ENCODE measurements at places on chromosomes 3 and 15.
A peak's percentile ranks its signal among the peaks of the same experiment; 100 is the strongest.

DNA sequence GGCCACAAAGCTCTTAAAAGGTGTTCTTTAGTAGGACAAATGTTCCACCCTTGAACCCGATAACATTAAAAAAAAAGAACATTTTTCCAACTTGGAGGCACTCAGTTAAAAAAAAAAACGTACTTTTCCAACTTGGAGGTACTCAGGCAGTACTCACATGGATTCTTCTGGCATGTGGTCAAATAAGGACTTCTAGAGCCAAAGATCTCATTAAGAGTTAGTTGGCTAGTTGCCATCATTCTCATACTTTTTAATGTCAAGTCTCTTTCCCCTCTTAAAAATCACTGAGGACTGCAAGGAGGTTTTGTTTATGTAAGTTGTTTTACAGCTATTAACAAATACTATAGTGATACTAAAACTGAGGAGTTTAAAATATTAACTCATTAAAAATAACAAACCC, 101.0 kb downstream of the CADPS start:
- no peak for DNase-seq

DNA sequence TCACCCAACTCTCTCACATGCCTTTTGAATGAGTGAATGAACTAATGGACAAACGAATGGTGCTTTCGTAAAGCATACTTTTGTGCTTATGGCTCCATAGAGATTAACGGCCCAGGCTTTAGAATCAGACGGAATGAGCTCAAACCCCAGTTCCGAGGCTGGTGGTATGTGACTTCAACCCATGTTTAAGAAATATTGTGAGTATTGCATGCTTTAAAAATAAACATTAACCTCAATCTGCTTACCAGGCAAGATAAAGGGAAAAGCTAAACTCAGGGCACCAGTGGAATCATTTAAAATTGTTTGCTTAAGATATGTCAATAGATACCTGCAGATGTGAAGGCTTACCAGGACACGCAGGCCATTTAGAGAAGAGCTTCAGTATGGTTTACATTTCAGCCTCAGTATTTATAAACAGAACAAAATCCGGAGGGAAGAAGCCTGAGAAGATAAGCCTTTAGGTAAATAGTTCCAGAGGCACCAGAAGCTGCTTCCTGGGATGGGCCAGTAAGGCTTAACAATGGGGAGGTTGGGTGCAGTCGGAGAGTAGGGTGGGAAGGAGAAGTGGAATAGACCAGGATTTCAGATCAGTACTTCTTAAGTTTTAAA, 186.4 kb downstream of the ADAMTS9 start:
- DNase-seq: no peak

DNA sequence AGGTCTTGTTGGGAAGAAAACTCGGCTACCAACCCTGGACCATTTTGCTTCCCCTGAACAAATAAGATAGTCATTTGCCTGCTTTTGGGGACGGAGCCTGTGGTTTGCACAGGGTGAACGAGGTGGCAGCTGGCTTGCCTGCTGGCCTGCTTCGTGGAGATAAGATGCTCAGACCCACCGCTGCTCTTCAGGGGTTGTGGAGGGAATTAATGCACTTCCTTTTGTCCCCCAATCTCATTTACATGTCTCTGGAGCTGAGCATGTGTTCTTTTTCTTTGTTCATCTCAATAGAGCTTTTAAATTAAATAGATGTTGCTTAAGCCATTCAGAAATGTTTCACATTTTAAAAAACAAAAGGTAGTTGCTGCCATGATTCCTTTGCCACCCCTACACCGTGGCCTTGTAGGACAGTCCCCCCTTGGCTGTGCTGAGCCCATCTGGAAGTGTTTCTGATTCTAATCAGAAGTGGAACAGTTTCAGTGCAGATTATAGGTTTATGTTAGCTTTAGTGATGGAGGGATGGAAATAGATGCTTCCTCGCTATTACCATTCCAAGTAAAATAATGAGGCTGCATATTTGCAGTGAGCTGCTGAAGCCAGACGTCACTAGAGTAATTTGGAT, 25.6 kb downstream of the APBA2 start:
- no peak for DNase-seq

DNA sequence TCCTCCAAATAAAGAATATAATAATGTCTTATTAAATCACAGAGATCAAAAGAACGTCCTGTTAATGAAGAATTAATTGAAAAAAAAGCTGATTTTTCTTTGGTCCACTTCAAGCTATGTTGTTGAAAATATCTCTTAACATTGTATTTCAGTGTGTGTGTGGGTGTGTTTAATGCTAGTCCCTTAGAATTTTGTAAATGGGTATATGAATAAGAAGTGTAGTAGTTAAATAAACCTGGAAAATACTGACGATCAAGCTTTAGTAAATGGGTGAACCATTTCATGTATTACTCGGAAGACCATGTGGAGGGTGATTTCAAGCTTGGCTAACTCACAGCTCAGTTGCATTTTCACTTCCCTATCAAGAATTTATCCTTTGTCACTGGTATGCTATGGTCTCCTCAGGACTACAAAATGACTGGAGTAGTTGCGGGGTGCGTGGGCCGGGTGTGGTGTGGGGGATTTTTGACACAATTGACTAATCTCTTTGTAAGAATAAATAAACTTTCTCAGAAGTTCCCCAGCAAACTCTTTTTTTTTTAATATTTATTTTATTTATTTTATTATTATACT, 586.4 kb downstream of the GRM7 start:
- DNase-seq: peak; percentile 29

GRCh38 chr15:41490355-41490754, 3.3 kb upstream of the ITPKA start:
- peak; percentile 96 for DNase-seq

- no peak for DNase-seq
Measured at GRCh38 chr3:195077611-195078540, 193.1 kb downstream of the XXYLT1 start.

DNA sequence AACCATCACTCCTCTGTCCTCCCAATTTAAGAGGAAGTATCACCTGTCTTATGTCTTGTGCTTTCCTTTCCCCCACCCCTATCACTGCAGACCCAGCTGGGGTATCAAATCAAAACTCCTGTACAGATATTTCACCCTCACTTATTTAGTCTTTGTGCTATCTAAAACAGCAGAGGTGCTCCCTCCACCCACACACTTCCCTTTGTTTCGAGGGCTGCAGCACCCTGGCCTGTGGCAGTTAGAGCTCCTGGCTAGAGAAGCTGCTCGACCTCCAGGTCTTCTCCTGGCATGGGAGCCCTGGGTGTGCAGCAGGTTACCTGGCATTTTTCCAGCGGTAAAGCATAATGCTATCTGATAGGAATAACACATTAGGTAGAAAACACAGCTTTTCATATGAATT, 181.4 kb upstream of the BCL6 start:
- DNase-seq: no peak

GRCh38 chr3:129628169-129628522, 21.7 kb upstream of the PLXND1 start:
- no peak for DNase-seq

- DNase-seq: no peak
Measured at GRCh38 chr3:29898171-29898965, 617.5 kb downstream of the RBMS3 start.

DNA sequence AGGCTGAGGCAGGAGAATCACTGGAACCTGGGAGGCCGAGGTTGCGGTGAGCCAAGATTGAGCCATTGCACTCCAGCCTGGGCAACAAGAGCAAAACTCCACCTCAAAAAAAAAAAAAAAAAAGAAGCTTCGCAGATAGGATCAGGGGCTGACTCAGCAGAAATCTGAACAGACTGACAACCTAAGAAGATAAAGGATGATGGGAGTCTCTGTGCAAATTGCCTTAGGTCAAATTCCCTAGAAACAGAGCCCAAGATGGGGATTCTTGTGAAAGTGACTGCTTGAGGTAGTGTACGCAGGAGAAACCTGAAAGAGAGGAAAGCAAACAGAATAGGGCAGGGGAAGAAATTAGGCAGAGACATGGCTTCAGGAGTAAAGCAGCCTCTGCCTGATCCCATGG, 160.8 kb upstream of the LRIG1 start:
- no peak for DNase-seq

DNA sequence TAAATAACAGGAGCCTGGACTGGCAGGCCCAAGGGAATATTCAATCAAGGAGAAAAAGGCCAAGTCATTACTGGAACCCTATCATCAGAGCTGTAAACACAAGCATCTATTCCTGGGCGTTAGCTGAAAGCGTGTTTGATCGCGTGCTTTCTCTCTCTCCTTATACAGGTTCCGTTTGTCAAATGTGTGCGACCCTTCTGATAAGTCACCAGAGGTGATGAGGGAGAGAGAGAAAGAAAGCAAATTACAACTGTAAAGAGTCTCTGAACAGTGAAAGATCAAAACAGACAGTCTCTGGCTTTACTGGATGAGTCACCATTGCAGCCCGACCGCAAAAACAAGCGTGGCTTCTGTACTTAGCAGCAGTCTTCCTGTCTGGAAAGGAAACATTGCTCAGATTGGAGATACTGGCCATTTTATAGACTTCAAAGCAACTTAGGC, 39.5 kb upstream of the TPRG1 start:
- DNase-seq: peak; percentile 64

DNA sequence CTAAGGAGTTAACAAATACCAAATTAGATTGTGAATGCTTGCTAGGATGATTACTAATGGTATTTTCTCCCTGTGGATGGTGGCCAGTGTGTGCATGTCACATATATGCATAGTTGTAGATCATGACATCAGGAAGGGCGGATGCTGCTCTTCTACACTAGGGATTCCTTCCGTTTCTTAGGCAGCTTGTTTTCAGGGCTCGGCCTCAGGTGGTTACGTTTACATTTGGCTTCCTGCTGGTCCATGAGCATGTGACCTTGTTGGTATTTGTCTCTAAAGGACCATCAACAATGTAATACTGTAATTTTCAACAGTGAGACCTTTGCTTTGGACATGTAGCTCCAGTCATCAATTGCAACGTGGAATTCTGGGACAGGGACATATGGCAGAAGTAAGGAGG, 221.4 kb downstream of the NR1D2 start:
- no peak for DNase-seq

DNA sequence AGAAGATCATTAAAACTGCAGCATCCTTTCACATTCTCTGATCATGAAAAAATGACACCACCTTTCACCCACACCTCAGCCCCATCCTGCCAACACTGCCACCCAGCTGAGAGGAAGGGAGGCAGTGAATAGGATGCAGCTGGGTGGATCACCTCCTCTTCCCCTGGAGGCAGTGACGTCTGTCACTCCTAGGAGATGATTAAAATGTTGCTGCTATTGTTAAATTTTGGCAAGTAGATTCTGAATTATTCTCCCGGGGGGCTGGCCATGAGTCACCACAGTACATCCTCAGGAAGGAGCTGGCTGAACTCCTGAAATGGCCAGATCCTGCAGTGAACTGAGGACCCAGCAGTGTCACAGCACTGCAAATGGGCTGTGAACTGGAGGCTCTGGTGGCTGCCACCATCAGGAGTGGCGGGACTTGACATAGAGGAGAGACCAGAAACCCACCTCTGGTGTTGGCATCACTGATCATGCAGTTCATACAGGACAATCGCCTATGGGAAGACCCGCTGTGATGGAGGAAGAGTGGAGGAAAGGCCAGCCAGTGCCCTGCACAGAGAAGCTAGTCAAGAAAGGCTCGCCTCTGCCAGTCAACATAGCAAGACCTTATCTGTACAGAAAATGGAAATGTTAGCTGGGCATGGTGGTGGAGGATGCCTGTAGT, 199.1 kb downstream of the FAM43A start:
- DNase-seq: no peak

- no peak for DNase-seq
Measured at GRCh38 chr3:133374708-133375402, 25.0 kb upstream of the BFSP2 start.

- DNase-seq: no peak
Measured at GRCh38 chr3:11930084-11930483, 74.1 kb upstream of the SYN2 start.

DNA sequence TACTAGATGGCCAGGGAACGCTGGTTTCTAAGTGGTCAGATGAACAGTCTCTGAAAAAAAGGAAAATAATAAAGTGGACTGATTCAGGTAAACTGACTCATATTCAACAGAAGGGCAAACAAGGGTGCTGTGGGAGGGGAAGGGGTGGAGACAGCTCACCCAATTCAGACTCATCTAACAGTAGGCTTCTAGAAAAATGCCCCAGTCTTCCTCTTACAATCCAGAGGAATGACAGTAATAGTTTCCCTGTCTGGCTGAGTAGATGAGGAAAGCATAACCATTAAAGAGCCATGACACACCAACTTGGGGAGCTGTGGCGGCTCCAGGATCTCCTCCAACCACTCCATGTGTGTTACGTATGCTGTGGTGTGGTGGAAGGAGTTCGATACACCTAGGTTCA, 231.4 kb upstream of the UMPS start:
- DNase-seq: peak; percentile 73

GRCh38 chr3:170290194-170290593, 67.3 kb upstream of the SKIL start:
- DNase-seq: no peak

DNA sequence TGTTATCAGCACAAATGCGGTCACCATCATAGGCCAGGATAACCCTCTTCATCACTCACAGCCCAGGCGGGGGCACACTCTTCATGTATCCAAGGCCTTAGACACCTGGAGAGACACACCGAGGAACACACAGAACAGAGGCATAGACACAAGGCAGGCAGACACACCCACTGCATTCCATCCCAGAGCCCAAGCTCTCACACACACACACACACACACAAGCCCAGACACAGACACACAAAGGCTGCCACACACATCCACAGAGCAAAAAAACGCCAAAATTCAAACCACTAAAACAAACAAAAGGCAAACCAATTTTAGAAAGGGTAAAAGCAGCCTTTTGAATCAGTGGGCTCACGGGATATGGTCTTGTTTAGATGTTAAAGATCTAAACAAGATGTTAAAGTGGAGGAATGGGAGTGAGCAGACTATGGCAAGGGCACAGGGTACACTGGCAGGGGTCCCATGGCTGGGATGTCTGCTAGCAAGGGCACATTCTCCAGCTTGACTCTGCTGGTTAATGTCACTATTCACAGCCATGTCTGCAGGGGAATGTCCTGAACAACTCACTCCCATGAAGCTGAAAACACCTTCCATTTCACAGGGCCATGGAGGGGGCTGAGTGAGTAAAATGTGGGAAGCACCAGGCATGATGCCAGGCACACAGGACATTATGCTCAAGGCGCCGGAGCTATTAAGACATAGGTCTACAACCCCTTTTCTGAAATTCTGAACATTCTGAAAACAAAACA, 14.9 kb upstream of the CRABP1 start:
- DNase-seq: peak; percentile 39

DNA sequence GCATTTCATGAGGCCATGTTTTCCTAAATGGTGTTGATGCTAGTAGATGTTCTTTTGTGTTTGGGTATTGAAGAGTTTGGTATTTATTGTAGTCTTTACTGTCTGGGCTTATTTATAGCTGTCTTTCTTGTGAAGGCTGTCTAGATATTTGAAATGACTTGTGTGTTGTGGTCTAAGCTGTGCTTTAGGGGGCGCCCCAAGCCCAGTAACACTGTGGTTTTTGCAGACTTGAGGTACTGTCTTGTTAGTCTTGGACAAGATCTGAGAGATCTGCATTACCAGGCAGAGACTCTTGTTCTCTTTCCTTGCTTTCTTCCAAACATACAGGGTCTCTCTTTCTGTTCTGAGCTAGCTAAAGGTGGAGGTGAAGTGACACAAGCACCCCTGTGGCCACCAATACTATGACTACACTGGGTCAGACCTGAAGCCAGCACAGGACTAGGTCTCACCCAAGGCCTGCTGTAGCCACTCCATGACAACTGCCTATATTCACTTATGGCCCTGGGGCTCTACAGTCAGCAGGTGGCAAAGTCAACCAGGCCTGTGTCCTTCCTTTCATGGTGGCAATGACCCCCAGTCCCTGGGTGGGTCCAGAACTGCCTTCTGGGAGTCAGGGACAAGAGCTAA, 152.1 kb upstream of the TBC1D5 start:
- DNase-seq: peak; percentile 69

Data from kidney tubule cell (primary cell).